ENCODE measurements at places on chromosomes 11 and 22. TPM values are rescaled to one million over a fixed set of nuclear protein-coding genes. Genes with fewer than 3 reads are reported as not detected.

PAX6 gene
- total RNA-seq = 0.57 TPM

MYBPC3 gene
- total RNA-seq = 0.10 TPM

MIOX gene
- total RNA-seq = not detected

CASP5 gene
- not detected for total RNA-seq

RAB3IL1 gene
- total RNA-seq = 17.9 TPM

RBMXL2 gene
- not detected for total RNA-seq

PGGHG gene
- total RNA-seq = 8.6 TPM

BIK gene
- 1.7 TPM for total RNA-seq

OR4D9 gene
- not detected for total RNA-seq

LYVE1 gene
- 1.2 TPM for total RNA-seq

SCN4B gene
- total RNA-seq = 0.04 TPM

NXPE1 gene
- total RNA-seq = not detected

PDGFB gene
- 3.1 TPM for total RNA-seq

RFPL3 gene
- total RNA-seq = not detected

DDTL gene
- total RNA-seq = 1.7 TPM

FOLR1 gene
- total RNA-seq = 0.11 TPM

VPREB1 gene
- total RNA-seq = not detected

GLYATL2 gene
- 0.18 TPM for total RNA-seq

NRXN2 gene
- 0.28 TPM for total RNA-seq

ART5 gene
- 0.18 TPM for total RNA-seq

DNAJB7 gene
- not detected for total RNA-seq

SMTNL1 gene
- not detected for total RNA-seq

PACSIN2 gene
- total RNA-seq = 196 TPM

DYNC2H1 gene
- 5.1 TPM for total RNA-seq

CYP2D6 gene
- total RNA-seq = 0.32 TPM

MYEOV gene
- total RNA-seq = 123 TPM

PTGDR2 gene
- total RNA-seq = not detected

ZBTB16 gene
- 1.2 TPM for total RNA-seq

PARVG gene
- not detected for total RNA-seq

RFPL2 gene
- 0.11 TPM for total RNA-seq

JRKL gene
- total RNA-seq = 5.9 TPM

CYB5R2 gene
- total RNA-seq = 4.4 TPM

IGHMBP2 gene
- total RNA-seq = 13.9 TPM

PATZ1 gene
- 21.8 TPM for total RNA-seq

HTR3B gene
- not detected for total RNA-seq

SRRD gene
- 18.6 TPM for total RNA-seq

GLYAT gene
- total RNA-seq = not detected

ANO3 gene
- 0.03 TPM for total RNA-seq

SMC1B gene
- total RNA-seq = 0.03 TPM

HTR3A gene
- not detected for total RNA-seq

SLC5A12 gene
- not detected for total RNA-seq

IFITM10 gene
- 1.4 TPM for total RNA-seq

TEX54 gene
- not detected for total RNA-seq

OR52I1 gene
- total RNA-seq = not detected

SCUBE2 gene
- total RNA-seq = 0.29 TPM

All from A549 treated with AZD2906 at 1 μM for 4 hours (cell line).